Nephron progenitor cell (in vitro differentiated cells): ENCODE measurements at places on chromosomes 7 and 10.
A peak's percentile ranks its signal among the peaks of the same experiment; 100 is the strongest.

DNA sequence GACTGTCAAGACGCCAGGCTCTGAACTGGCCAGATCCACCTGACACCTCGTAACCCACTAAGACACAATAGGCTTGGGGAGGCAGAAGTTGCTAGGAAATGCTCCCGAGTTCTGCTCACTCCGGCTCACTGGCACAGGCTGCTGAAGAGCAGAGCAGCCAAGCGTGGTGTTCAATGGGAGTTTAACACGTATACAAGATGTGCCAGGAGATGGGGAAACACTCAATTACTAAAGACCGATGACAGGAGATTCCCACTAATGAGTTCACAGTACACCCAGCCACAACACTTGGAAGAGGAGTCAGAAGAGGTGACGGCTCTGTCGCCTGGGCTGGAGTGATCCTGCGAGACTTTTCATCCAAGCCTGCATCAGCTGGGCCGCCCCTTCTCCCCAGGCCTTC is 303.4 kb downstream of the GFRA1 start:
- DNase-seq = peak; percentile 13

GRCh38 chr7:100367251-100367620 is 6.1 kb upstream of the PILRA start:
- no peak for DNase-seq

DNA sequence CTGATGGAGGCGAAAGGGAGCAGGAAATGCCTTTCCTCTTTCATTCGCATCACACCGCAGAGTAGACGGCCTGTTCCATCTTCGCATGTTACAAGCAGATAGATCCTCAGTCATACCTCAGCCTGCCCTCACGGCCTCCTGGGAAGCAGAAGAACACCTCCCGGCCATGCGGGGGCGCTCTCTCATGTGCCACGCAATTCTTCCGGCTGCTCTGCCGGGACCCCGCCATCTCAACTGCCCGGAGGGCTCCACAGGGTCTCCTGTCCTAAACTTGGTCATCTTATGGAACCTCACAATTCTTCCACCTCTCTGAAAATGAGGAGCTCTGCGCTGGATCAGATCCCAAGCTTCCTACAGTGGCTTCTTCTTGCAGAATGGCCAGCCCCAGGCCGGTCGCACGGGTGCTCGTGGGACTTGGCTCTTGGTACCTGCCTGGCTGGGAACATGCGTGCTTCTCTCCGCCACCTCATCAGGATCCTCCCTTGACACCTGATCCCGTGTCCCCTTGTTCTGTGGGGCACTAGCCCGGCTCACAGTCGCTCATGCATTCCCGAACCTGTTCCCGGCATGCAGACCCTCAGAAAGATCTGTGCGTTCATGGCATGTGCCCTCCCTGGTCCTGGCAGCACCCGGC is 262.8 kb upstream of the SHH start:
- DNase-seq = no peak

DNA sequence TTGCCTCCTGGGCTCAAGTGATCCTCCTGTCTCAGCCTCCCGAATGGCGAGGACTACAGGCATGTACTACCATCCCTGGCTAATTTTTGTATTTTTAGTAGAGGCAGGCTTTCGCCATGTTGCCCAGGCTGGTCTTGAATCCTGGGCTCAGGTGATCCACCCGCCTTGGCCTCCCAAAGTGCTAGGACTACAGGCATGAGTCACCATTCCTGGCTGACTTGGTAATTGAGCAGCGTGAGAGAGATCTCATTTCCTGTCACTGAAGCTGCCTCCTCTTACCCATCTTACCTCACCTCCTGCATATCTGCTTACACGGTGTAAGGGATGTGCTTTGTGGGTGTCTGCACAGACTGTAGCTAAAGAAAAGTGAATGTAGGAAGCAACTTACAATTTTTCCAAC is 9.7 kb downstream of the IFIT3 start:
- DNase-seq = no peak

- DNase-seq = no peak
Observed at GRCh38 chr7:37476428-37476827, 27.8 kb upstream of the ELMO1 start.

DNA sequence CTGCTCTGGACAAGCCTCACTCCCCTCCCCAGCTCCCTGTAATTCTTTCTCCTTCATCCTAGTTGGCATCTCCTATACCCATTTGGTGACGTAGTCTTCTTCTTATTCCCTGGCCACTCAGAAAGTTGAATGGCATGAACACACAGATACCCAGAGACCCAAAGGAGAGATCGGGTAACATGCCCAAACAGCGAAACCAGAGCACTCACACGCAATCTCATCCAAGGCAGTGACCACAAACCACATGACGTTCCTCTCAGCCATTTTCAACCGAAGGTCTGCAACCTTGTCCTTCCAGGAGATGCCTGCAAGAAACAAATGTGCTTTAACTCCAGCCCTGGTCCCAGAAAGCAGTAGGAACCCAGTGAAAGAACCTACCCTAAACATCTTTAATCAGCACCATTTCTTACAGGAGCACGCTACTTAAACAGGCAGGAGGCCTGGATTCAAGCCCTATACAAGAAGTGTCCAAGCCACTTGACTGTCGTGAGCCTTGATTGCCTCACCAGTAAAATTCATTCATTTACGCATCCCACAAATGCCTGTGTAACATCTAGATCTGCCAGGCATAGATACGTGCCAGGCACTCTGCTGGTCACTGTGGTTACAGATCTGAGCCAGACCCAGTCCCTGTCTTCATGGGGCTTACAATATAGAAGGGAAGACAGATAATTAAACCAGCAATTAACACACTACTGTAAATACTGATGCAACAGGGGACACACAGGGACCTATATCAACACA is 37.1 kb downstream of the XPNPEP1 start:
- DNase-seq = no peak

GRCh38 chr7:265998-266850 is 23.7 kb upstream of the FOXL3 start:
- no peak for DNase-seq

DNA sequence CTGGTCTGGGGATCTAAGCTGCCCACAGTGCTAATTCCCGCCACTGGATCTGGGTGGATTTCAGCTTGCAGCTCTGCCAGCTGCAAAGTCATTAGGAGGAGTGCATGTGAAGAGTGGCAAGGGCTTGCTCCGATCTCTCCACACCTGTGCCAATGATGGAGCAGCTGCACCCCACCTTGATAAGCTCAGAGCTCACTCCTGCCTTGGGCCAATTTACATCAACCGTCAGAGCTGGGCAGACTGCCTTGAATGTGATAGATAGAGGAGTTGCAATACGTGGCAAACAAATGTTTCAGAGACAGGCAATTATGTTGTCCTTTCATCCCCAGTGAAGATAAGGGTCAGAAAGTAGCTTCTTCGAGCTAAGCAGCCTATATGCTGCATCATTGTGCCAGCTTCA is 379.9 kb downstream of the SH2D4B start:
- DNase-seq = no peak

DNA sequence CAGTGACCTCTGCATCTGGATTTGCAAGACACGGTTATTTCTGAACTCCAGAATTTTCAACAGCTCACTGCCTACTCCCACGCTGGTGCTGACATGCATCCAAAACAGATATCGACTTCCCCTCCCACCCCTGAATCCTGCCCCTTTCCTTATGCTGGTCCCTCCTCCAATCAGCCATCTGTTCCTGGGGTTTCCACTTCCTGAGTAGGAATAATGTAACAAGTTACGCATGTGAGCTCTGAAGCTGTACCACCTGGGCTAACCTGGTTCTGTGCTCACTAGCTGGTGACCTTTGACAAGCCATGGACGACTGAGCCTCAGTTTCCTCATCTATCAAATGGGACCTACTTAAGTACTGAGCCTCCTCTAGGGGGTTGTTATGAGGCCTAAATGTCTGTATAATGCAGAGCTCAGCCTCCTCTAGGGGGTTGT is 1.7 kb upstream of the NCAPG2 start:
- DNase-seq = no peak

DNA sequence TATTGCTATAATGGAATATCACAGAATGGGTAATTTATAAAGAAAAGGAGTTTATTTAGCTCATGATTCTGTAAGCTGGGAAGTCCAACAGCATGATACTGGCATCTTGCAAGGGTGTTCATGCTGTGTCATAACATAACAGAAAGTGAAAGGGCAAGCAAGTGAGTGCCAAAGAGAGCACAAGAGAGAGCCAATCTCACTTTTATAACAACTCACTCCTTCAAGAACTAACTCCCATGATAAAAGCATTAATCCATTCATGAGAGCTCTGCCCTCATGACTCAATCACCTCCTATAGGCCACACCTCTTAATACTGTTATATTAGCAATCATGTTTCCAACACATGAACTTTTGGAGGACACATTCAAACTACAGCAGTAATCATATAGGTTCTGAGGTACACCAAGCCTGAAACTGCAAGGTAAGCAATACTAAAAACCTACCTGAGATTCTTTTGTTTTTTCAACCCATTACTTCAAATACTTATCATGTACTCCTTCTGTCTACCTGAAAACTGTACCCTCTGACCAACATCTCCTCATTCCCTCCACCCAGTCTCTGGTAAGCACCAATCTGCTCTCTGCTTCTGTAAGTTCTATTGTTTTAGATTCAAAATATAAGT is 219.7 kb downstream of the MTERF1 start:
- DNase-seq = no peak

GRCh38 chr10:62341419-62341818 is 32.8 kb upstream of the ZNF365 start:
- no peak for DNase-seq

GRCh38 chr10:4647109-4647785 is 178.8 kb upstream of the AKR1E2 start:
- no peak for DNase-seq

DNA sequence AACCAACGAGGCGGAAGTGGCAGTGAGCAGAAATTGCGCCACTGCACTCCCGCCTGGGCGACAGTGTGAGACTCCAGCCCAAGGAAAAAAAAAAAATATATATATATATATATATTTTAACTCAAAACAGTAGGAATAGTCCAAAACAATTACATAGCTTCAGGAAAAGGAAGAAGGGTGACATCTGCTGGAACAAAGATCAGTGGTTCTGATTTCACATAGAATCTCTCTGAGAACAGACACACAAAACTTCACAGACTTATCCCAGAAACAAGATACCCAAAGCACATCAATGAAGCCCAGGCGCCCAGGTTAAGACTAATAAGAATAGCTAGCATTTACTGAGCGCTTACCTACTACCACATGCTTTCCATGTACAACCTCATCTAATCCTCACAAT is 45.0 kb downstream of the DNMBP start:
- no peak for DNase-seq

DNA sequence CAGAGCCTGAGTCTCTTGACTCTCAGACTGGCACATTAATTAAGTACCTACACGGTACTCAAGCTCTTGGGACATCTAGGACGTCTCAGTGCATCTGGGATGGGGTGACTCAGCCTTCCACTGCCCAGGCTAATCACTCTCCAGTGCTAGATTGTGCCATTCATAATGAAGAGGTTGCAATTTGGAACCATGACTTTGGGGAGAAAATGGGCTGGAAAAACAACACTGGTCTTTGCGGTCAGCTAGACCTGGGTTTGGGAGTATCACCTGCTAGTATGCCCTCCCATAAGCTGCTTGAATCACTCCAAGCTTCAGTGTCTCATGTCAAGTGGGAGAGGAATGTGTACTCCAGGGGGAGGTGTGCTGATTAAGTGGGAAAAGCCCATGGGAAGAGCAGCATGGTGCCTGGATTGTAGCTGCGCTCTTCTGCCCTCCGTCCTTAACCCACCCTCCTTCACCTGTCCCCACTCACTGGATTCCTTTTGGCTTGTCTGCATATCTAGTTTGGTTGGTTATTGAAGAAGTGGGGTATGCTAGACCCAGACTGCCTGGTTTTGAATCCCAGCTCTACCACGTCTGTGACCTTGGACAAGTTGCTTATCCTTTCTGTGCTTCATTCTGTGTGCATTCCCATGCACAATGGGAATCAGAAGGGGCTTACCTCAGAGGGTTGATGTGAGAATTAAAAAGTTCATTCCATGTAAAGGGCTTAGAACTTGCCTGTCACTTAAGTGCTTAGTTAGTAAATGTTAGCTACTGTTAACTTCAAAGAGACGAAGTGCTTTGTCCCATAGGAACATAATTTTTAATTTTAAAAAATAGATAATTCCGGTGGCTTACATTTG is 3.8 kb downstream of the NFE2L3 start:
- no peak for DNase-seq

DNA sequence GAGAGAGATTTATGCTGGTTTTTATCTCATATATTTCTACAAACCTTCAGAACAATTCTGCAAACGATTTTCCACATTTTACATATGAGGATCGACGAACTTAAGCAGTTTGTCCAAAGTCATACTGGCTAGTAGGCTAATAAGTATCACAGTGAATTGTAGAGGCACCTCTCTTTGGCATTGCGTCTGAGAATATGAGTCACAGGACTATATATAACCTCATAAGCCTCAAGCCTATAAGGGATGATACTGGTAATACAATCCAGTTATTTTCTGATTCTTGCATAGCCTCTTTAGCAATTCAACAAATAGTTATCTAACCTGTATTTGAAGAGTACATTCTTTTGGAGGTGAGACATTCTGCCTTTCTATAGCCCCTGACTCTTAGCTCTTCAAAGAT is 129.8 kb downstream of the GPR158 start:
- no peak for DNase-seq

GRCh38 chr10:14450041-14450491 is 119.3 kb upstream of the FRMD4A start:
- DNase-seq = no peak

- no peak for DNase-seq
Observed at GRCh38 chr10:126208726-126209302, 179.5 kb downstream of the ADAM12 start.

- DNase-seq = no peak
Observed at GRCh38 chr7:24911213-24911603, 68.8 kb downstream of the OSBPL3 start.

GRCh38 chr7:12210179-12211053 is 678 bp upstream of the TMEM106B start:
- DNase-seq = no peak

DNA sequence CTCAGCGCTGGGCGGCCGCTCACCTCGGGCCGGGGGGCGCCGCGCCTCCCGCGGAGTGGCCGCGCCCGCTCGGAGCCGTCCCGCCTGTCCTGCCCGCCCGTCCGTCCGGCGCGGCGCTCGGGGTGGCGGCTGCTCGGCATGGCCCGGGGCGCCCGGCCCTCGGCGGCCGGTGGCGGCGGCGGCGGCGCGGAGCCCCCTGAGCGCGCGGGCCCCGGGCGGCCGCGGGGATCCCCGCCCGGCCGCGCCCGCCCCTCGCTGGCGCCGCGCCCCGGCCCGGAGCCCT is 338 bp downstream of the SDK1 start:
- no peak for DNase-seq

- no peak for DNase-seq
Observed at GRCh38 chr7:95684037-95684436, 87.7 kb upstream of the PDK4 start.

- no peak for DNase-seq
Observed at GRCh38 chr7:156397249-156397648, 243.3 kb upstream of the RNF32 start.

- DNase-seq = no peak
Observed at GRCh38 chr7:76337147-76337546, 21.6 kb downstream of the YWHAG start.

GRCh38 chr10:118979661-118980060 is 49.9 kb upstream of the NANOS1 start:
- no peak for DNase-seq

- peak; percentile 71 for DNase-seq
Observed at GRCh38 chr7:8389593-8390261, 43.7 kb upstream of the NXPH1 start.

GRCh38 chr10:78972160-78972946 is 96.4 kb upstream of the ZMIZ1 start:
- DNase-seq = peak; percentile 41

- peak; percentile 32 for DNase-seq
Observed at GRCh38 chr10:27241010-27241651, 534 bp upstream of the ACBD5 start.

- no peak for DNase-seq
Observed at GRCh38 chr7:5302577-5302976, 19.8 kb downstream of the SLC29A4 start.
